ENCODE measurements at places on chromosomes 11 and 22.

GRCh38 chr11:33315822-33316221 lies 58.6 kb downstream of the HIPK3 start:
- no peak for DNase-seq

GRCh38 chr11:75470476-75471080 lies 37.6 kb upstream of the KLHL35 start:
- no peak for DNase-seq

DNA sequence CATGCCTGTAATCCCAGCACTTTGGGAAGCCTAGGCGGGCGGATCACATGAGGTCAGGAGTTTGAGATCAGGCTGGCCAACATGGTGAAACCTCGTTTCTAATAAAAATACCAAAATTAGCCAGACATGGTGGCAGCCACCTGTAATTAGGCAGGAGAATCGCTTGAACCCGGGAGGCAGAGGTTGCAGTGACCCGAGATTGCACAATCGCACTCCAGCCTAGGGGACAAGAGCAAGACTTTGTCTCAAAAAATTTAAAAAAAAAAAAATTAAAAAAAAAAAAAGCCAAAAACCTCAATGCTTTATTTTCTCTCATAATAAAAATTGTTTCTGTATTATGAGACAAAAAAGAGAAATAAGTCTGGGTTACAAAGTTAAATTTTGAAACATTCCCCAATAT lies 54.2 kb downstream of the RDX start:
- no peak for DNase-seq

DNA sequence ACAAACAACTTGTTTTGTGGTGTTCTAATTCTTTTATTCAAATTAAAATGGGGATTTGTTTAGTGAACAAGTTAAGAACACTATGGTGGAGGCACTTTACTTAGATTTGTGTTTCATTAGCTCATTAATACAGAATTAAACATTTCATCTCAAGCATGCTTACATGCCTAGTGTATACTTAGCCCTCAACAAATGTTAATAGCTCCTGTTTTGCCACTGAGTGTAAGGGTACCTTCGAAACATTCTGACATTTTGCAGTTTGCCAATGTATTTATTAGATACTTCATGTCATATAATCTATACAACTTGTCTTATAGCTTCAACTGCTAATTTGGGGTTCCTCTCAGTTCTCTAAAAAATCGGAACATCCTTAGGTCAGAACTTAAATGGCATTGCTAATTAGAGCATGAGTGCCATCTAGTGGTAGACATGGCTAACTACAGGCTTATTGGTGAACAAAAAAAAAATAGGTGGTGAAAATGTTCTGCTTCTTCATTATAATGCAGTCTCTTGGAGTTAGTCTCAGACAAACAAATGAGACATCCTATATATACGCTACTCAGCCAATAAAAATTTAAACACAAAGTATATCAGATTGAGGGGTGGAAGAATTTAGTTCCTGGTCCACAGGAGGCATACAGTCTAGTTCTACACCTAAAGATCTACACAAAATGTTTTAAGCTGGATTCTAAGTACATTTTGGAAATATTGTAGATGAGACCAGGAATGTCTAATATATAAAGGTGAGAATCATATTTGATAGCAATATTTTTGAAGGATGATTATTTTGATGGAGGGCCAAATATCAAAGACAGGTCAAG lies 4.9 kb upstream of the CNTN5 start:
- no peak for DNase-seq

All from right forelimb (tissue), 1 donor.